ENCODE measurements at places on chromosomes 7 and 10. TPM values are rescaled to one million over a fixed set of nuclear protein-coding genes. Genes with fewer than 3 reads are reported as not detected.

DNA sequence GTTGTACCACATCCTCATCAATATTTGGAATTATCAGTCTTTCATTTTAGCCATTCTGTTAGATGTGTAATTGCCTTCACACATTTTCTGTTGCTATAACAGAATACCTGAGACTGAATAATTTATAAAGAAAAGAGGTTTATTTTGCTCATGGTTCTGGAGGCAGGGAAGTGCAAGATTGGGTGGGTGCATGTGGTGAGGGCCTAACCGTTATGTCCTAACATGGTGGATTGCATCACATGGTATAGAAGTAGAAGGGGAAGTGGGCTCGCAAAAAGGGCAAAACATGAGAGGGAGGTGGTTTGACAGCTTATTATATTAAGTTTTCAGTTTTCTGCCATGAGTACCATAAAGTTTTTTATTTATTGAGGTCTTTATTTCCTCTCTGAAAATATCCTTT is 452.0 kb downstream of the ARL4A start:
- no peak overlapping the region for H3K4me3 ChIP-seq
- H3K36me3 ChIP-seq: no peaks in the 10 kb centered on the region
- peaks cover 13% of the 10 kb centered on the region for H3K27me3 ChIP-seq
- DNase-seq: no peak
- H3K27ac ChIP-seq: no peak overlapping the region
- no peaks in the 10 kb centered on the region for H3K4me1 ChIP-seq

DNA sequence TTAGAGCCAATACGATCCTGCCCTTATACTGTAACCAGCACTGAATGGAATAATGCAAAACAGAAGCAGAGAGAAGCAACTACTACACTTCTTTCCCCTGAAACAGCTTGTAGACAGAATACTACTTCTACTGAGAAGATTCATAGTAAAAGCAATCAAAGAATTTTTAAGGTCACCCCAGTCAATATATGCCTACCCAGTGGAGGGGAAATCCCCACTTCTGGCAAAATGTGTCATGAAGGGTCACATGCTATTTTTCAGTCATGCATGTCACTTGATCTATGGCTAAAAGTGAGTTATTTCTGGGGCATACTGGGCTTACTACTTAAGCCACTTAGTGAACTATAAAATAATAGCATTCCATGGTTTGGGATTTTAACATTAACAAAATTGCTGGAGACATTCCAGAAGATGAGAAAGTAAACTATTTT is 25.6 kb downstream of the IRF5 start:
- H3K4me1 ChIP-seq: no peaks in the 10 kb centered on the region
- peaks cover 52% of the 10 kb centered on the region for H3K36me3 ChIP-seq
- DNase-seq: peak; percentile 13

- no peaks in the 10 kb centered on the region for H3K4me1 ChIP-seq
- H3K36me3 ChIP-seq: no peaks in the 10 kb centered on the region
- no peak for DNase-seq
- H3K4me3 ChIP-seq: no peak overlapping the region
- peaks cover 14% of the 10 kb centered on the region for H3K27me3 ChIP-seq
- no peak overlapping the region for H3K27ac ChIP-seq
Observed at GRCh38 chr7:115822801-115823200, 207.8 kb downstream of the TFEC start.

DNA sequence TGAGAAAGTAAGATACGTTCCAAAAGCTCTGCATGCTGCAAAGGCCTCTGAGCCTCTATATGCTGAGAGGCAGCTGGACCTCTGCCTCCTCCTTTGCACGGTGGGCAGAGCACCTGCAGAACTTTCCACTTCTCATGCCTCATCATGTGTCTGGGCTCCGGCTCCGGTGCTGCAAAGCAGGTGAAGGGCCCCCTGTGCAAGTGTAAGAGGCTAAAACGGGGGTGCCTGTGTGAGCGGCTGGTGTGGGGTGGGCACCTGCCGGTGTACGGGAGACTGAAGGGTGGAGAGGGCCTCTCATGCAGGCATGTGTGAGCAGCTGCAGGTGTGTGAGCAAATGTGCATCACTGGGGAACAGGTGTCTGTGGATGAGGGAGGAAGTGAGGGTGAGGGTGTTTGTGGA is 121.0 kb downstream of the KCNMA1 start:
- H3K36me3 ChIP-seq: no peaks in the 10 kb centered on the region
- H3K4me3 ChIP-seq: no peak overlapping the region
- H3K27me3 ChIP-seq: no peaks in the 10 kb centered on the region
- H3K4me1 ChIP-seq: no peaks in the 10 kb centered on the region
- no peak overlapping the region for H3K27ac ChIP-seq

GRCh38 chr10:103661198-103661950 is 167.9 kb downstream of the NEURL1 start:
- H3K27me3 ChIP-seq: no peaks in the 10 kb centered on the region
- H3K4me3 ChIP-seq: peak overlapping the region; percentile 51
- H3K27ac ChIP-seq: peak overlapping the region; percentile 81
- peaks cover 22% of the 10 kb centered on the region for H3K36me3 ChIP-seq

DNA sequence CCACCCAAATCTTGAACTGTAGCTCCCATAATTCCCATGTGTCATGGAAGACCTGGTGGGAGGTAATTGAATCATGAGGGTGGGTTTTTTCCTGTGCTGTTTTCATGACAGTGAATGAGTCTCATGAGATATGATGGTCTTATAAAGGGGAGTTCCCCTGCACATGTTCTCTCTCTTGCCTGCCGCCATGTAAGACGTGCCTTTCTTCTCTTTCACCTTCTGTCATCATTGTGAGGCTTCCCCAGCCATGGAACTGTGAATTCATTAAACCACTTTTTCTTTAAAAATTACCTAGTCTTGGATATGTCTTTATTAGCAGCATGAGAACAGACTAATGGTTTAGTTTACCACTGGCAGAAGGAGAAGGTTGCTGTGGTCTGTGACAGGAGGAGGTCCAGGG is 111.5 kb upstream of the RAB18 start:
- H3K4me3 ChIP-seq: no peak overlapping the region
- H3K36me3 ChIP-seq: no peaks in the 10 kb centered on the region
- no peak overlapping the region for H3K27ac ChIP-seq
- DNase-seq: no peak

Gene CPXM2
- total RNA-seq: not detected

GRCh38 chr7:24637021-24637420 is 63.8 kb downstream of the PALS2 start:
- no peaks in the 10 kb centered on the region for H3K27me3 ChIP-seq
- no peaks in the 10 kb centered on the region for H3K36me3 ChIP-seq
- H3K4me1 ChIP-seq: no peaks in the 10 kb centered on the region
- no peak overlapping the region for H3K27ac ChIP-seq
- DNase-seq: no peak
- H3K4me3 ChIP-seq: no peak overlapping the region

- H3K27me3 ChIP-seq: no peaks in the 10 kb centered on the region
- no peak overlapping the region for H3K27ac ChIP-seq
- H3K4me3 ChIP-seq: no peak overlapping the region
- no peak for DNase-seq
- no peaks in the 10 kb centered on the region for H3K4me1 ChIP-seq
- no peaks in the 10 kb centered on the region for H3K36me3 ChIP-seq
Observed at GRCh38 chr7:38756521-38756920, 125.3 kb upstream of the AMPH start.

Gene ZNF853
- total RNA-seq: 3.4 TPM

- H3K27ac ChIP-seq: no peak overlapping the region
- H3K36me3 ChIP-seq: no peaks in the 10 kb centered on the region
- no peaks in the 10 kb centered on the region for H3K27me3 ChIP-seq
- H3K4me3 ChIP-seq: no peak overlapping the region
- peak; percentile 23 for DNase-seq
- H3K4me1 ChIP-seq: no peaks in the 10 kb centered on the region
Observed at GRCh38 chr7:13312307-13312706, 624.9 kb downstream of the ARL4A start.

DNA sequence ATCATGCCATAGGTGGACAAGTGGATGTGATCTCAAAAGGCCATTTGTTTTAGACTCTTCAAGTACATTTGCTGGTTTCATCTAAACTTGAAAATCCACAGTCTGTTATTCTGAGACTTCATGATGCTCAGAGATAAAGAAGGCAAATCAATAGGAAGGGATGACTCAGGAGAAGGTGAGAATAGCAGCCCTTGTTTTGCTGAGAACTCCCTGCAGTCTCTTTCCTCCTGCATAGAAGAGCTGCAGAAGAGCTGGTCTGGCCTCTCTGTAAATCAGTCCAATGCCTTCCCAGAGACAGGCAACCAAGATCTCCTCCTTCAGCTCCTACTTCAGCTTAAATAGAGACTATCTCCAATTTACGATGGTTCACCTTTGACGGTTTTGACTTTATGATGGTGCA is 4.0 kb upstream of the BAIAP2L1 start:
- H3K4me1 ChIP-seq: no peaks in the 10 kb centered on the region
- no peak for DNase-seq
- no peaks in the 10 kb centered on the region for H3K36me3 ChIP-seq
- no peak overlapping the region for H3K27ac ChIP-seq

DNA sequence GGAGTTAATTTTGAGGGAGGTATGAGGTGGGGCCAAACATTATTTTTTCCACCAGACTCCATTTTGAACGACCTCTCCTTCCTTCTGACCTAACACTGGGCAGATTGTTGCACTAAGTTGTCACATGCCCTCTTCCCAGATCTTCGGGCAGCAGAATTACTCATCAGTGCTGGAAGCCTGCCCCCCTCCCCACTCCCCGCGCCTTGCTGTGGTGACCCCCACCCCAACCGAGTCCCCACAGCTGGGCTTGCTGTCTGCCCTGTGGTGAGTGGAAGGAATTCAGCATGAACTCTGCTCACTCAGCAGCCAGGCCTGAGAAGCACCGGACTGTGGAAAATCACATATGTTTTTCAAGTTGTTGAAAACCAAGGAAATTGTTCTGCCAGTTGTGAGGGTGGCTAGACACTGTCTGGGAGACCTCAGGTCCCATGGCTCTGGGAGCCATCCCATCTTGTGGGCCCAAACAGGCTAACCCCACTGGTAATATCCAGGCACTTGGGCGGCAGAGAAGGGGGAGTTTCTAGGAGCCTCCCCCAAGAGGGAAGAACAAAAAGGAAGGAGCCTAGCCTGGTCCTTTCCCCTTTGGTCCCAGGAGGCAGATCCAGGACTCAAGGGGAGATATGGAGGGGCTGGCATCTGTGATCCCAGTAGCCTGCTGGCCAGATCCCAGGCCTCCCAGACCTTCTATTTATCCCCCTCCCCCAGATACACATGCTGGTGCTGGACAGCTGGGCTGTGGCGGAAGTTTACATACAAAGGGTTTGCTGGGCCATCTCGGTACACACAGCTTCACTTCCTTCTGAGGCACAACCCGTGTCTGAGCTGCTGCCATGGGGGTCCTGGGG is 3.5 kb upstream of the AEBP1 start:
- no peak overlapping the region for H3K4me3 ChIP-seq
- no peaks in the 10 kb centered on the region for H3K36me3 ChIP-seq
- H3K27me3 ChIP-seq: no peaks in the 10 kb centered on the region
- no peak for DNase-seq

- no peaks in the 10 kb centered on the region for H3K36me3 ChIP-seq
- no peak overlapping the region for H3K27ac ChIP-seq
- no peak overlapping the region for H3K4me3 ChIP-seq
- peaks cover 19% of the 10 kb centered on the region for H3K4me1 ChIP-seq
- H3K27me3 ChIP-seq: no peaks in the 10 kb centered on the region
Observed at GRCh38 chr10:20040012-20040411, 223.8 kb downstream of the PLXDC2 start.

Gene ZNF775
- total RNA-seq: 12.1 TPM

Gene SLIT1
- total RNA-seq: 0.66 TPM

Gene CPED1
- not detected for total RNA-seq

GRCh38 chr7:116284390-116284789 is 74.1 kb downstream of the TES start:
- DNase-seq: no peak
- H3K4me1 ChIP-seq: peaks cover 7% of the 10 kb centered on the region
- H3K4me3 ChIP-seq: no peak overlapping the region
- H3K27ac ChIP-seq: no peak overlapping the region
- H3K27me3 ChIP-seq: no peaks in the 10 kb centered on the region

GRCh38 chr10:47340608-47341170 is 7.5 kb upstream of the RBP3 start:
- H3K4me1 ChIP-seq: no peaks in the 10 kb centered on the region
- H3K27me3 ChIP-seq: no peaks in the 10 kb centered on the region
- no peak overlapping the region for H3K4me3 ChIP-seq
- DNase-seq: peak; percentile 58
- H3K36me3 ChIP-seq: no peaks in the 10 kb centered on the region

Gene EBLN1
- total RNA-seq: not detected

Gene GBX1
- not detected for total RNA-seq

DNA sequence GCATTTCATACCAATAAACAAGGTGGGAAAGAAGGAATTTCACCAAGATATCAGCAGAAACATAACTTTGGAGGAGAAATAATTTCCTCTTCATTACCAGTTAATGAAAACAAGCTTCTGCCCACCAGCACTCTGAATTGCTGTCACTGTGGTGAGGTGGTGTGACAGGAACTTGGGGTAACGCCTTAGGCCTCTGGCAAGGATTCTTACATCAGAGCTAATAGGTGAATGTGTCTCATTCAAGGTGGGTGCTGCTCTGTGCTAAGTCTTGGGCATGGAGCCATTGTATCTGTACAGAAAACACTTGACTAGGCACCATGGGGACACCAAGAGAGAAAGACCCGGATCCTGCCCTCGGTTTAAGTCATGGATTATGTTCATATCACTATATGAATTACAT is 8.3 kb upstream of the LOXL4 start:
- peaks cover 14% of the 10 kb centered on the region for H3K27me3 ChIP-seq
- no peaks in the 10 kb centered on the region for H3K36me3 ChIP-seq
- no peaks in the 10 kb centered on the region for H3K4me1 ChIP-seq
- H3K27ac ChIP-seq: no peak overlapping the region

- no peaks in the 10 kb centered on the region for H3K27me3 ChIP-seq
- peaks cover 28% of the 10 kb centered on the region for H3K4me1 ChIP-seq
- DNase-seq: no peak
- no peaks in the 10 kb centered on the region for H3K36me3 ChIP-seq
- no peak overlapping the region for H3K27ac ChIP-seq
- no peak overlapping the region for H3K4me3 ChIP-seq
Observed at GRCh38 chr10:124737708-124738107, 6.5 kb downstream of the FAM53B start.

GRCh38 chr10:49526619-49527018 is 12.3 kb downstream of the ERCC6 start:
- no peaks in the 10 kb centered on the region for H3K27me3 ChIP-seq
- H3K27ac ChIP-seq: no peak overlapping the region
- H3K36me3 ChIP-seq: no peaks in the 10 kb centered on the region
- DNase-seq: no peak
